Glutamatergic neuron (in vitro differentiated cells): ENCODE measurements at places on chromosomes 3 and 15. TPM values are rescaled to one million over a fixed set of nuclear protein-coding genes. Genes with fewer than 3 reads are reported as not detected.

The PLA2G4B gene
- total RNA-seq: 17.9 TPM

DNA sequence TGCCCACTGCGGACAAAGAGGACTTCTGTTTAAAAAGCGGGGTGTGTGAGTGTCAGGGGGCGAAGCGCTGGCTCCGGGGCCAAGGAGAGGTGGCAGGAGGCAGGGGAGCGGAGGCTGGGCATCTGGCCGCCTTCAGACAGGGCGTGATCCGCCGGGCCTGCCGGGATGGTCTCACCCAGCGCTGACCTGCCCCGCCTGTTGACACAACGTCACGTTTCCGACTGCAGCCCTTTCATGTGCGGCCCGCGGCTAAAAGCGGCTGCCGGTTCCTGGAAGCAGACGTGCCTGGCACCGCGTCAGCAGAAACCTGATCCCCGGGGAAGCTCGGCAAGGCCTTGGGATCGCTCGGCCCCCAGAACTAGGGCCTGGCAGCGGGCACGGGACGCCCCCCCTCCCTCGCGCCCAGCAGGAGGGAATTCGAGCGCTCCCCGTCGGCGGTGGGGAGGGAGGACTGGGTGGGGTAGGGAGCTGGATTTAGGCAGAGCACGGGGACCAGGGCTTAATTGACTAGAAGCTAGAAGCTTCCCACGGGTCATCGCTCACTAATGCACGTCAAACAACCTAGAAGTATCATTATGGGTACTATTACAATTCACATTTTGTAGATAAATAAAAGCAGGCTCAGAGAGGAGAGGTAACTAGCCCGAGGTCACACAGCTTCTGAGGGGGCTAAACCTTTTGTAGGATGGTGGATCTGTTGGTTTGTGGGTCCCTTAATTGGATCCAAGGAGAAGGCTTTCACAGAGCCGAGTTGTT is 7.7 kb downstream of the BHLHE40 start:
- no peaks in the 10 kb centered on the region for H3K36me3 ChIP-seq
- H3K4me1 ChIP-seq: peaks cover 7% of the 10 kb centered on the region
- H3K27me3 ChIP-seq: peaks cover 3% of the 10 kb centered on the region

DNA sequence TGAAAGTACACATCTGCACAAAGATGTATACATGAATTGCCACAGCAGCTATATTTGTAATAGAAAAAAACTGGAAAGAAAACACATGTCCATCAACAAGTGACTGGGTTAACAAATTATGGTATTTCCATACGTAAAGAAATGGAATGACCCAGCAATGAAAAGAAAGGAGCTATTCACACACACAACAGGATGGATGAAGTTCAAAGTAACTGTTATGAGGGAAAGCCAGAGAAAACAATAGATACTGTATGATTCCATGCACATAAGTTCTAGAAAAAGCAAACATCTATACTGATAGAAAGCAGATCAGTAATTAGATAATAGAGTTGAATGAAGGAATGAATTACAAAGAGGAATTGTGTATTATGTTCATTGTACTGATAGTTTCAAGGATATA is 152.0 kb downstream of the SCAPER start:
- no peak overlapping the region for H3K4me3 ChIP-seq
- no peak overlapping the region for H3K27ac ChIP-seq
- H3K27me3 ChIP-seq: no peaks in the 10 kb centered on the region
- no peaks in the 10 kb centered on the region for H3K36me3 ChIP-seq
- DNase-seq: no peak

DNA sequence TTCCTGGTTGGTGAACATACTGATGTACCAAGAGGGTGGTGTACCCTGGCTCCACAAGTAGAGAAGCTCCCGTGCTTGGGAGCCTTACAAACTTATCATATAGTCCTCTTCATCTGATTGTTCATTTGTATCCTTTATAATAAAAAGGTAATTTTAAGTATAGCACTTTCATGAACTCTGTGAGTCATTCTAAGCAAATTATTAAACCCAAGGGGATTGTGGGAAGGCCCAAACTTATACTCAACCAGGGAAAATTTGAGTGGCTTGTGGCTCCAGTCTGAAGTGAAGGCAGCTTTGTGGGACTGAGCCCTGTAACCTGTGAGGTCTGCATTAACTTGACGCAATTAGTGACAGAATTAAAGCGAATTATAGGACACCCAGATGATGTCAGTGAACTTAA is 29.0 kb downstream of the TTBK2 start:
- no peaks in the 10 kb centered on the region for H3K4me1 ChIP-seq
- H3K4me3 ChIP-seq: no peak overlapping the region
- H3K27me3 ChIP-seq: peaks cover under 1% of the 10 kb centered on the region
- peaks cover 10% of the 10 kb centered on the region for H3K36me3 ChIP-seq
- no peak for DNase-seq
- H3K27ac ChIP-seq: no peak overlapping the region

DNA sequence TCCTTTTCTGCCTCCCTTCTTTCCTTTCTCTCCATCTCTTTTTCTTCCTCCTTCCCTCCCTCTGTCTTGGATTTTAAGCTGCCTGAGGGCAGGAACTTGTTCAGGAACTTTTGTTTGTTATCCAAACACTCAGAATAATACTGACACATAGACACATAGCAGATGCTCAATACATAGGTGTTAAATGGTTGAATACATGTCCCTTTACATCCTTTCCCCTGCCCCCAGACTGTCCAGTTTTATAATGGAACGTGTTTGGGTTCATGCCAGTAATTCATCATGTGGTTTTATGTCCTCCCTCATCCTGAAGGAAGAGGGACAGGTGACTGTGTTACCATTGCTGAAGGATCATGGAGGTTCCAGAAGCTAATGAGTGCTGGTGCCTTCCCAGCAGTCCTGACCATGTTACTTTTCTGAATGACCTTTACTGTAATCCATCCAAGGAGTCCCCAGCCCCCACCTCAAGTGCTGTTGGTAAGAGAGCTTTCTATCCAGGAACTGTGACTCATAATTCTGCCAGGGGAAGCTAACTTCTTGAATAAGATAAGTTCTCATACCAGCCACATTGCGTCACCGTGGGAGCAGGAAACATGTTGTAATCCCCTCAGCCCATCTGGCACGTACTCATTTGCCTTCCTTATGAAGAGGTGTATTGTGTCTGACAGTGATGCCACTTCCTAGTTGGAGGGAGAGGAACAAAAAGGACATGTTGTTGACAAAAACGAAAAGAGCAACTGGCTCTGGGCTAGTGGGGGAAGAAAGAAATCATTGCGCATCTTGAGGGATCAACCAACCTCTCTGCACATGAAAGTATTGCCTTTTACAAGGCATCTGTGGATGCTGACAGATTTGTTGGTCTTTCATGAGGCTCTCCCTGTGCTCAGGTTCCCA is 52.4 kb downstream of the IL1RAP start:
- no peak overlapping the region for H3K4me3 ChIP-seq
- H3K27ac ChIP-seq: no peak overlapping the region
- H3K4me1 ChIP-seq: peaks cover 3% of the 10 kb centered on the region
- H3K27me3 ChIP-seq: no peaks in the 10 kb centered on the region
- no peaks in the 10 kb centered on the region for H3K36me3 ChIP-seq

GRCh38 chr15:66240240-66240794 is 13.2 kb downstream of the MEGF11 start:
- no peak overlapping the region for H3K4me3 ChIP-seq
- H3K27me3 ChIP-seq: peaks cover 10% of the 10 kb centered on the region
- H3K36me3 ChIP-seq: no peaks in the 10 kb centered on the region
- H3K27ac ChIP-seq: no peak overlapping the region

The CHRFAM7A gene
- total RNA-seq: 3.9 TPM

DNA sequence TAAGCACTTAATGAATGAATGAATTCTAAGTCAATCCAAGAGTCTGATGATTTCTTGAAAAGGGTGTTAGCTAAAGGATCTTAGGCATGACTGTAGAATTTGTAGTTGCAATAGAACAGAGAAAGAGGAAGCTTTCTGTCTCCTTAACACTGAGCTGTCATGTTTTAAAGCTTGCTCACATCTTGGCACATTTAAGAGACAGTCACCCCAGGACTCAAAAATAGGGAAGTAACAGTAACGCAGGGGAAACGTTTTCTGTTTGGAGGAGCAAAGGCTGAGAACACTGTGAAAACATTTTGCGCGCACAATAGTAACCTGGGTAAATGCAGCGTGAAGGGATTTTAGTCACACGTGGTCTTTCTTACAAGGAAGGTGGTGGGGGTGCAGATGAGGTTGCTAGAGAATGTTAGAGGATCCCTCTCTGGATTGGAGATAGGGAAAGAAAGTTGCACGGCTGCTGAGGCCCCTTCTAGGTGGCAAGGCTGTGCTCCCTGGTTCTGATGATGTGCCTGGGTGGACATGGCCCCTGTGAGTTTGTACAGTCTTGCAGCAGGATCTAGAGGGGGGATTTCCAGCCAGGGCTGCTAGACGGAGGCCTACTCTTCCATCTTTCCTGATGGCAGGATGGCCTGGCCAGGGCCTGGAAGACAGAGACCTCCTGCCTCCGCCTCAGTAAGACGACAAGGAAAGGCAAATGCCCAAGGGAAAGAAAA is 12.0 kb downstream of the STARD5 start:
- no peak overlapping the region for H3K4me3 ChIP-seq
- DNase-seq: no peak
- H3K36me3 ChIP-seq: peaks cover 4% of the 10 kb centered on the region
- no peaks in the 10 kb centered on the region for H3K4me1 ChIP-seq

DNA sequence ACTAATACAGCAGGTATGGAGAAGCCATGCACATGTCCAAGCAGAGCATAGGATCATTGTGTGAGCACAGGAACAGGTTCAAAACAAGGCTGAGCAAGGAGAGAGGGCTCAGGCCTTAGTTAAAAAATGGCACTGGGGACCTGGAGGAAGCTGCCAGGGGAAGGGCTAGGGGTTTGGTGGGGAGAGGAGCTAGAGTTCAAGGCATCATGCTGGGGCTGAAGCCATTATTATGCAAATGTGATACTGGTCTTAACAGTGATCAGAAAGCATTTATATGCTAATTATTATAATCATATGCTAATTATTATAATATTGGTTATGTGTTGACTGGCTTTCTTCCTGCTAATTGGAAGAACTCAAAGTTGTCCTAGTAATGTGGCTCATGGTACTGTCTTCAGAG is 546.0 kb upstream of the CFAP20DC start:
- H3K4me3 ChIP-seq: no peak overlapping the region
- no peaks in the 10 kb centered on the region for H3K27me3 ChIP-seq
- H3K27ac ChIP-seq: no peak overlapping the region
- peaks cover 11% of the 10 kb centered on the region for H3K36me3 ChIP-seq
- no peak for DNase-seq
- H3K4me1 ChIP-seq: peaks cover 6% of the 10 kb centered on the region

DNA sequence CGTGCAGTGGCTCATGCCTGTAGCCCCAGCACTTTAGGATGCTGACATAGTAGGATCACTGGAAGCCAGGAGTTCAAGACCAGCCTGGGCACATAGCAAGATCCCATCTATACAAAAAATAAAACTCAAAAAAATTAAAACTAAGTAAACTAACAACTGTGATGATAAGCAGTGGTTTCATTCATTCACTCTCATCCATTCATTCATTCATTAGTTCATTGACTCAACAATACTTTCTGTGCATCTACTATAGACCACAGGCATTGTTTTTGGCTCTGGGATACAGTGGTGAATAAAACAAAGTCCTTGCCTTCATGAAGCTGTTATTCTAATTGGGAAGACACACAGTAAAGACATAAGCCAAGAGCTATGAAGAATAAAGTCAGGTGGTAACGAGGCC is 7.5 kb upstream of the TMEM212 start:
- H3K4me1 ChIP-seq: peaks cover 19% of the 10 kb centered on the region
- no peaks in the 10 kb centered on the region for H3K36me3 ChIP-seq
- H3K27ac ChIP-seq: no peak overlapping the region
- H3K27me3 ChIP-seq: peaks cover 2% of the 10 kb centered on the region
- no peak overlapping the region for H3K4me3 ChIP-seq
